ENCODE measurements at places on chromosomes 16 and 17.

DNA sequence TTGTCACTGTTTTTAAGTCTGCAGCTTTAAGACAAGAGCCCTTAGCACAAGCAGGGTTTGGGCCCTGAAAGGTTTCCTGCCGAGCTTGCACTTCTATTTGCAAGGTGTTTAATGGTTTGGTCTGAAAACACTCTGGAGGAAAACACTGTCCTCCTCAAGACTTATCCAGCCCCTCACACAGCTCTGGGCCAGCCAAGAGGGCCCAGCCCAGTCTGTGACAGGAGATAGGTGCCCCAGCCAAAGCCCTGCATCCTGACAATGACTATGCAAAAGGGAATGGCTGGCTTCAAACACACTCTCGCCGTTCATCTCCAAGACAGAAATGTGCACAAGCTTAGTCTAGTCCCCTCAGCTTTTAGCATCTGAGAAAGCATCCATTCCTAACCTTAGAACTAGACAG is 26.9 kb downstream of the MPG start:
- DNase-seq, result no peak

DNA sequence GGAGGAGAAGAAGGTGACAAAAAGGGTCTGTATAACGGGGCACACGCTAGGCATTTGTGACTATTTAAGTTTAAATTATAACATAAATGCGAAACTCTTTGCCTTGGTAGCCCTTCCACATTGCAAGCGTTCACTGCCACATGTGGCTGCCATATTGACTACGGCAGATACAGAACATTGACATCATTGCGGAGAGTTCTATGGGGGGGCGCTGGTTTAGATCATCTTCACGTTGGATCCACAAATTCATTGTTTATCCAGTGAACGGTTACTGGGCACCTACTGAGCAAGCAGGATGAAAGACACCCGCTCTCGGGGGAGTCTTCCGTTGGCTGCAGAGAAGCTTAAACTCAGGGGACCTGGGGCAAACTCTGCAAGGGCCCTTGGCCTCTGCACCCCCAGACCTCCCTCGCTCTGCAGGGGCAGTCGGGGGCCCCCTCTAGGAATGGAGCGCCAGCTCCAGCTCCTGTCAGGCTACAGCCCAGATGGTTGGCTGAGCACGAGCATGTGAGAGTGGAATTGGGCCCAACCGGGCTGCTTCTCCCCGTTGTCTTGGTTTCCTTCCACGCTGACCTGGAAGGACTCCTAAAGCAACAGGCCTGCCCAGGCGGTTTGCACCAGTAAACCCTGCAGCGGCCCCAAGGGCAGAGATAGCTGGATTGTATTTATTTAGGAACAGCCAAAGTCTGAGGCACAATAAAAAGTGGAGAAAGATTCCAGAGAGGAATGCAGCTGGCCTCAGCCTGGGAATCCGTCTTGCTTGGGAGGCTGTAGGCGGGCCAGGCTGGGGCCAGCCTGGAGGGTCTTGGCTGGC is 172.2 kb downstream of the SEC14L1 start:
- DNase-seq, result no peak

- no peak for DNase-seq
Measured at GRCh38 chr16:87344931-87345631, 27.9 kb upstream of the C16orf95 start.

- DNase-seq, result no peak
Measured at GRCh38 chr17:57275071-57275764, 18.9 kb downstream of the MSI2 start.

GRCh38 chr16:22070361-22071330 is 21.7 kb upstream of the VWA3A start:
- DNase-seq, result no peak

DNA sequence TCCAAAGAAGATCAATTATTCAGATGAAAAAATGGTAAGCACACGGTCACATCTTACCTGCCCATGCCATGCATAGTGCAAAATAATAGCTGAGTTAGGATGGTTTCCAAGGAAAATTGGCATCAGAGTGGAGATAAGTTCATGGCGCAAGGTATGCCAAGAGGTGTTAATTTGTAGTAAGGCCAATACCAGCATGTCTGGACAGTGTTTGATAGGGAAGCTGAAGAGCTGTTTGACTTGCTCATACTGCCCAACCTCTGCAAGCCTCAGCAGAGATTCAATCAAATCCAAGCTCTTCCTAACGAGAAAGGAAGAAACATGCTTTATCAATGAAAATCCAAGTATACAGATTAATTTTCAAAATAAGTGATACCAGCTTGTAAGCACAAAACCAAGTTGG is 51.0 kb downstream of the CNOT1 start:
- no peak for DNase-seq

GRCh38 chr17:47301161-47301560 is 22.6 kb upstream of the EFCAB13 start:
- DNase-seq, result no peak

DNA sequence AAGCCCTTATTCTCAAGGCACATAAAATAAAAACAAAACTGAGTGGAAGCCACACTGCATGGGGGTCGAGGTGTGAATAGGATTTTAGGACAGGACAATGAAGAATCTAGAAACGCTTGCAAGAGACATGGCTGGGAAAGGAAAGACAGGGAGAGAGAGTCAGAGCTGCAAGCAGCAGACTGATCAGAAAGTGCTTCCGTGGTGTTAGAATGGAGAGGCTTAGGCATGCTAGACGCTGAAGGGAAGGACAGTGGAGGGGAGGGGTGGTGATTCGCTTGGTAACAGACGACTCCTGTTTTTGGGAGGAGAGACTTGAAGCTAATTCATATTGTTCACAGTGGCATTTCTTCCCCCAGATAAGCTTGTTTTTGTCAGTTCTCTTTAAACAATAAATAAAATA is 173.5 kb downstream of the AIPL1 start:
- DNase-seq, result no peak

DNA sequence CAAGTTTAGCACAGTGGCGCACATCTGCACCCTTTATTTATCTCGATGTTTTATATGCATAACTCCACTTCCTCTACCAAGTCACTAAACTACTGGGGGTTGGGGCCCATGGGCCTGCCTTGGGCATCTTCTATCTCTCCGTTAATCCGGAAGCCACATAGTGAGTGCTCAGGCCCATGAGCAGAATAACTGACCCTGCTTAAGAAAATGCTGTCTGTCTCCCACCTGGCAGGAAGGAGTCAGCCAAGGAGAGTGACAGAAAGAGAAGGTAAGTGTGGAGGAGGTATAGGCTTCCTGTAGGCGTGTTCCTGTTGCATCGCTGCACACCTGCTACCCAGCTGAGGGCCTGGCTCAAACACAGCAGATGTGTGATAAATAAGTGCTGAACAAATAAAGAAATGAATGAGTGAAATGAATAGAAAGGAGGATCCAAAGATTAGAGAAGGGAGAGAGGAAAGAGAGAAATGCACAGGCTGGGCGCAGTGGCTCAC is 320.1 kb downstream of the SLC39A11 start:
- no peak for DNase-seq

GRCh38 chr16:80931801-80932707 is 74.6 kb downstream of the CMC2 start:
- peak; percentile 62 for DNase-seq

DNA sequence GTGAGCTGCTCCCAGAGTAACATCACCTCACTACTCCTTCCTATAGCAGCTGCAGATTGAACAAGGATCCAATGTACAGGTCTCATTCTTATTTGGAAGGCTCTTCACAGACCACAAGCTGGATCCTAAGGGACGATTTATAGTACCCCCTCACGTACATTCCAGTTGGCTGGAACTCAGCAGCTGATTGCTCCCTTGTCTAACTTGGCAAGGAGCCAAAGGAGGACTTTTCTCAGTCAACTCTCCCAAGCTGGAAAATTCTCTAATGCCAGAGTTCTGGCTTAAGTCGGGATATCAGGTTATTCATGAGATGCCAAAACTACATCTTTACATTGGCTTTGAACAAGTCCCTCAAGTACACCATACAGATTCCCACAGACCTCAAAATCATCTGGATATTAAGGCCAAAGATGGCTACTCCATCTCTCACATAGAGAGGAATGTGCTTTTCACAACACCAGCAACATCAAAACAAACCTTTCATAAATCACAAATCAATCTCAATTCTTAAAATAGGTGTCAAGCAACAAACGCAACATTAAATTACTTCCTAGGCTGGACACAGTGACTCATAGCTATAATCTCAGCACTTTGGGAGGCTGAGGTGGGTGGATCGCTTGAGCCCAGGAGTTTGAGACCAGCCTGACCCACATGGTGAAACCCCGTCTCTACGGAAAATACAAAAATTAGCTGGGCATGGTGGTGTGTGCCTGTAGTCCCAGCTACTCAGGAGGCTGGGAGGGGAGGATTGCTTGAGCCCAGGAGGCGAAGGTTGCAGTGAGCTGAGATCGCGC is 39.3 kb downstream of the SMG6 start:
- DNase-seq, result no peak

GRCh38 chr16:23505671-23506605 is 4.4 kb downstream of the GGA2 start:
- DNase-seq, result no peak

DNA sequence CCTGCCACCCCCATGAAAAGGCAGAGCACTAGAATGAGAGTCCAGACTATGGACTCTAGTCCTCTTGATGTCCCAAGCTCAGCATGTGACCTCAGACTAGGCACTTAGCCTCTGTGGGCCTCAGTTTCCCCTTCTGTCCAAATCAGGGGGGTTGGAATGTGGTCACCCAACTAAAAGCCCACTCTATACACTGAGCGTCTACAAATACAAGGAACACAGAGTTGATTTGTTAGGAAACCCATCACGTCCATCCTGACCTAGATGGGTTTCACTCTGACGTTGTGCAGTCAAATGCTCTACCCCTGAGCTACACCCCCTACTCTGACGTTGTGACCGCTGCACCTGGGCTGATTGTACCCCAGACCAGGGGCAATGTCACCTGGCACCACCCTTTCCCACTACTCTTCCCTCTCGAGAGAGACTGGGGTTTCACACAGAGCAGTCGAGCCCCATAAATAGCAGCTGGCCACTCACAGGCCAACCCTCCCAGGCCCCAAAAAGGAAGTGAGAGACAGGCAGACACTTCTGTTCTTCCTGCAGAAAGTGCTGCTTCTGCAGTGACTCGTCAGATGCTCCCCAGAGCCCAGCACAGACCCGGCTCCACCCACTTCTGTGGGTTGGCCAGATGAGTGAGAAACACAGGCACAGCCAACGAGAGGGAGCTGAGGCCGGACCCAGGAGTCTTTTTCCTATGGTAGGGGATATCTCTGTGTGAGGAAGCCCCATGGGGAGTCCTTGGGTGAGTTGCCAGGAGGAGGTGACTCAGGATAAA is 16.1 kb upstream of the TNFRSF13B start:
- no peak for DNase-seq

DNA sequence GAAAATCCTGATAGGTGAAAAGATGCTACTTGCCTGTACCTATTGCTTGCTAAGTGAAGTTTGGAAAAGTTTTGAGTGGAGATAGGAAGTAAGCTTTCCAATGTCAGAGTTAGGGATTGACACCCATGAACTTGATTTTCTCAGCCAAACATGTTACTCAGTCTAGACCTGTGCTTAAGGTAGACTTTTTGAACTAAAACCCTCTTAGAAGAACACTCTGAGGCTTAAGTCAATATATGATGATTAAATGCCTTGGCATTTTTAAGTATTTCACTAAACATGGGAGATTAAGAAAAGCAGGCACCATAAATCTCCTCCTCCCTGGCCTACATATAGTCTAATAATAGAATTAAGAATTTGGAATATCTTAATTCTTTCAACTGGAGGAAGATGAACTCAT is 785.6 kb upstream of the SOX9 start:
- no peak for DNase-seq

- no peak for DNase-seq
Measured at GRCh38 chr17:65856865-65857264, 295.4 kb upstream of the AXIN2 start.

- no peak for DNase-seq
Measured at GRCh38 chr16:2037647-2038381, 9.8 kb downstream of the NTHL1 start.

DNA sequence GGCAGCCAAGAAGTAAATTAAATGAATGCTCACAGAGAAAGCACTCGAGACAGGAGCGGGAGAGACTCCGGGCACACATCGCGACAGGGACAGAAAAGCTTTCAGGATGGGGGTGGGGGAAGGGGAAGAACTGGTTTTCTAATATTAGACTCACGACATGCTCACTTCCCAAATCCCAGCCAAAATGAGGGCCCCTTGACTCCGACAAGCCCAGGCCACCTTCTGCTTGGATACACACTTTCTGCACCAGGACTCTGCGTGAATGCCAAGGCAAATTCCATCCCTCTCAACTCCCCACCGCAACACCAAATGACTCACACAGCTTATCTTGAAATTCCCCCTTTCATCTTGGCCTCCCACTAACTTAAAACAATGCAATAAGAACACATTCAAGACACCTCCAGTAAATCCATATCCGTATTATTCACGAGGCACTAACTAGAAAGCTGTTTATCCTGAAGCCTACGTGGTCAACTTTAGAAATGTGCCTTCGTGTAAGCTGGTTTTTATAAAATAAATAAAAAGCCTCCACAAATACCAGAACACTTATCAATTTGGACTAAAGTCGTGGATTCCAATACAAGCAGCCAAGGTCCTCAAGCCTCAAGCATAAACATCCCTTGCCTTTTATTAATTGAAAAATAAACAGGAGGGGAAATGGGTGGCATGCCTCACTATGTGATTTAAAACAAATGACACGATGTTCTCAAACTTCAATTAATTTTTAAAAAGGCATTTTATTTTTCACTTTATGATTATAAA is 46.1 kb downstream of the NXN start:
- peak; percentile 55 for DNase-seq

- peak; percentile 52 for DNase-seq
Measured at GRCh38 chr17:41555105-41555887, 16.6 kb downstream of the KRT9 start.

GRCh38 chr16:1099189-1100083 is 3.4 kb upstream of the C1QTNF8 start:
- no peak for DNase-seq

GRCh38 chr17:43368740-43369506 is 29.9 kb upstream of the ARL4D start:
- DNase-seq, result peak; percentile 87

DNA sequence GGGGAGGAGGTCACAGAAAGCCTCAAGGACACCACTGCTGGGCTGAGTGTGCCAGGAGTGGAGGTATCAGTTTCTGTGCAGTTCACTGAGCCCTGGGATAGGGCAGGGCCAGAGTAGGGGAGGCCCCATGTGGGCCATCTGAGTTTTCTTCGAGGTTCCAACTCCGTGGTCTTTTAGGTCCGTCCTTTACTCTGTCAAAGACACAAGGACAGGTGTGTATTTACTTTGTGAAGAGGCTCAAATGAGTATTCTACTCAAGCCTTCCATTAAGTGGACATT is 59.5 kb downstream of the USP22 start:
- no peak for DNase-seq

- DNase-seq, result no peak
Measured at GRCh38 chr16:87580855-87581261, 21.4 kb upstream of the JPH3 start.

GRCh38 chr16:67430504-67430976 is 381 bp upstream of the HSD11B2 start:
- peak; percentile 60 for DNase-seq

GRCh38 chr17:77636835-77637817 is 321.4 kb upstream of the TNRC6C start:
- DNase-seq, result no peak

- no peak for DNase-seq
Measured at GRCh38 chr16:49889725-49890397, 33.9 kb upstream of the ZNF423 start.

All from Calu3 (cell line).